ENCODE measurements at places on chromosomes 11 and 22.
A peak's percentile ranks its signal among the peaks of the same experiment; 100 is the strongest.

- no peak for DNase-seq
Measured at GRCh38 chr11:31986201-31986889, 104.5 kb upstream of the RCN1 start.

DNA sequence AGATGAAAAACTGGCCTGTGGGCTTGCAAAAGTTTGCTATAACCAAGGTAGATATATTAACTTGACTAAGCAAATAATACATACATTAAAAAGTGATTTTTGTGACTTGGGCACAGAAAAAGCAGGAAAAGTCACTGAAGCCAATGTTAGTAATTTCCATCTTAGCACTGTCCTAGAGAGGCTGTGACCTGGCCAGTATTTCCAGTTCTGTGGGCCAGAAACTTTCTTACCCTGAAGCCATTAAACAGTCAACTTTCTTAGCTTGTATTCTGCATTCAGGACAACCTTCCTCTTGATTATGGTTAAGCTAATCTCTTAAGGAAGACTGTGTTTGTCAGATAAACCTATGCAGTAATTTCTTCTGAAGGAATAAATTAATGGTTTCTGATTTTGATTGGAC, 22.3 kb upstream of the SLC36A4 start:
- no peak for DNase-seq

DNA sequence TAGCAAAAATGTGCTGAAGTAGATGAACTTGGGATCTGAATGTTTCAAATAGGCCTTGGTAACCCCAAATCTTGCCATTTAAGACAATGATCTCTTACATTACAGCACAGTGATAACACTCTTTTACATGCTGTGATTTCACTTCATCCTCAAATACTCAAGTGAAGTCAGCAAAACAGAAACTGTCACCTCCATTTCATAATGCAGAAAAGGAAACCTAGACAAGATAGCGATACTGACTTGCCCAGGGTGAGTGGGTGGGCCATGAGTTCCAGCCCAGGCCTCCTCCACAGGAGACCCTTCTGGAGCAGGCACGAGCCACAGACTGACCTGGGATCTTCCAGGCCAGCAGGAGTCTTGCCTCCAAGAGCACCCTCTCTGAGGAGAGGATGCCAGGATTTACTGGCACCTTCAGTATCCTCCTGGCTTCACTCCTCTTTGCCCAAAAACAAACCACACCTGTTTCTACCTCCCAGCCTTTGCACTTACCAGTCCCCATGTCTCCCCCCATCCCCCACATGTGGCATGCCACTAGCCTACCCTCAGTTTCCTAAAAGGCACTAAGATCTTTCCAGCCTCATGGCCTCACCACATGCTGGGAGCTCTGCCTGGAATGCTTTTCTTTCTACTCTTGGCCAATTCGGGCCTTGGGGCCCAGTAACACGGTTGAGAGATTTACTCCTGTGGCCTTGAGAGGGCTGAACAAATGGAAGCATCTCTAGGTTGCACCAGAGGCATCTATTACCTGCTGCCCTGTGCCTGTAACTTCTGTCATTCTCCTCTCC, 1.9 kb upstream of the DGAT2 start:
- no peak for DNase-seq

GRCh38 chr11:94755494-94755893, 12.7 kb upstream of the AMOTL1 start:
- no peak for DNase-seq

- DNase-seq = no peak
Measured at GRCh38 chr11:13215149-13215548, 62.4 kb upstream of the BMAL1 start.

GRCh38 chr11:103887001-103887658, 149.3 kb upstream of the DDI1 start:
- no peak for DNase-seq

DNA sequence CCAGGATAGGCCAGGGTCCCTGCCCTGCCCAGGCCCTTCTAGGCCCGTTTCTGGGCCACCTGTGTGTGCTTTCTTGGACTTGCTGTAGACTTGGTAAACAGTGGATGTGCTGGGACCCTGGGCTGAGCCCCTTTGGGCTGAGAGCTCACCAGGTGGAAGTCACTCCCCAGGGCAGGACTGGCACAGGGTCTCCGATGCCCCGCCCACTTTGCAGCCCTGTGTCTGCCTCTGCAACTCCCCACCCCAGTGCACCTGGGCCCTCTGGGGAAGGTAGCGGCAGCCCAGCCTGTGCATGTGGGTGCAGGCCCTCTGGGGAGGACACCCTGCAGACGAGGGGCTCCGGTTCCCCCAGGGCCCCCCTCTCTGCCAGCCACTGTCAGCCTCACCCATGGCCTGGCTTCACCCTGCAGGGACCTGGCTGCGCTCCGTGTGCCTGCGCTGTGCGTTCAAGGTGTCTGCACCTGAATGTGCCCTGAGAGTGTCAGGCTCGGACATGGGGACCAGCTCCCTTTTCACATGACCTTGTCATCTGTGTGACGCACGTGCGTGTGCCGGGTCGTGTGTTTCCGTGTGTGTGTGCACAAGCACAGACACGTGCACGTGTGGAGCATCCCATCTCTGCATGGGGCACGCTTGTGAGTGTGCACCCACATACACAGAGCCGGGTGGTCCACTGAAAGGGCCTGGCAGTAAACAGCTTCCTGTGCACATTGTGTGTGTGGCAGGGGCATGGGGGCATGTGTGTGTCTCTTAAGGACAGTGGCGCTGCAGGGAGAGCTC, 118.5 kb downstream of the KCNQ1OT1 start:
- no peak for DNase-seq

GRCh38 chr11:10715571-10715970, 22.0 kb upstream of the IRAG1 start:
- DNase-seq = no peak

GRCh38 chr22:44187652-44188230, 7.0 kb downstream of the PARVG start:
- DNase-seq = no peak

DNA sequence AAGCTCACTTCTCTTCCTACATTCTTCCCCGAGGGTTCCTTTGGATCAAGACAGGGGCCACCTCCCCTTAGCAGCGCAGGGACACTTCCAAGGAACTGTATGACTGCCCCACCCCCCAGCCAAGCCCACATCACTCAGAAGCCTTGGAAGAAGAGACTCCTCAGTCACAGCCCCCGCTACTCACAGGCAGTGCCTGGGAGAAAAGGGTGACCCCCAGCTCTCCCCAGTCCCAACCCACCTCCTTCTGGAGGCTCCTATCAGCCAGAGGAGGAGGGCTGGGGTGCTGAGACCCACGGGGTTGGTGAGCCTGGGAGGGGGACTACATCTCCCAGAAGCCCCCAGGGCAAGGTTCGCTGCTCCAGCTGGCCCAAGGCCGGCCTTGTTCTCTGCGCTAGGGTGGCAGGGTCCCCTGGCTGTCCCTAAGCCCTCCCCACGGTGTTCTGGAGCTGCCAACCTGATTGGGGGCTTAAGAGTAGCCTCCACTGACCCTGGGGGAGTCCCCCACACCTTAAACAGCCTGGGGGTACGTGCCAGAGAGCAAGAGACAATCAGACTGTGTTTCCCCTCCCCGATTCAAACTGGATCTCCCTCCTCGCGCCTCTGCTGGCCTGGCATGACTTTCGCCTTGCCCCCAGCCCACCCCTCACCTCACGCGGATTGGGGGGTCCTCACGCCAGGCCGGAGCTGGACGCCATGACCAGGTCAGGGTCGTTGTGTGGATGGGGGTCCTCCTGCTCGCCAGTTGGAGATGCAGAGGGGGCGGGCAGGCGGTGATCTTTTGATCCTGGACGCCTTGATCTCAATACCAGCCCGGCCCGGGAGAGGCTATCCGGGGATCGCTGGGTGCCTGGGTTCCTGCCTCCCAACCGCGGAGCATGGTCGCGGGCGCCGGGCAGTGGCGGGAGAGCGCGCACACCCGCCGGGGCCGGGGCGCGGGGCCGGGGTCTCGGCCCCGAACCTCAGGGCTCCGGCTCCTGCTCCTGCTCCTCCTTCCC, 838 bp downstream of the BCL9L start:
- no peak for DNase-seq

- DNase-seq = no peak
Measured at GRCh38 chr11:46855167-46855566, 9.1 kb upstream of the CKAP5 start.

DNA sequence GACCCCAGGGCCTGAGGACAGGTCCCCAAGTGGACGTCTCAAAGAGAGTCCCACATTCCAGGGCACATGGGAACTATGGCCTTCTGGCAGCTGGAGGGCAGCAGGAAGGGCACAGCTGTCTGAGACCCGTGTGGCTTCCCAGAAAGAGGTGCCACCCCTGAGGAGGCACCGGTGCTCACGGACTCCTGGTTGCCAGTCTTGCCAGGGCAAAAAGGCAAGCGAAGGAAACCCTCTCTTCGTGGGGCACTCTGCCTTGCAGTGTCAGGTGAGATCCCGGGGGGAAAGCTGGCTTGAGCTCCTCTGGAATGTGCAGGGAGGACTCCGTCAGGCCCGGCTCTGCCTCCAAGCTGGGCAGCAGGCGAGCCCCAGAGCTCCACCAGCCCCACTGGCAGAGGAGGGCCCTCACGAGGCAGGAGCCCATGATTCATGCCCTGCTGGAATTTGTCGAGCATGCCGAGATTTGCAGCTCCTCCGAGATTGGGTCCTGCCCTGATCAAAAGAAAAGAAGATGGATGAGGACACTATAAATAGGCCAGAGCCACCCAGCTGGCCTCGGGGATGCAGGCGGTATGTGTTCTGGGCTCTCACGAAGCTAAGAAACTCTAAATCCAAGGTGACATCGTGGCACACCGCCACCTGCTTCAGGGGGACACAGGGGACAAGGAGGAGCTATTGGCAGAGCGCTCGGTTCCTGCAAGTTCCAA, 9.9 kb upstream of the CELSR1 start:
- no peak for DNase-seq

DNA sequence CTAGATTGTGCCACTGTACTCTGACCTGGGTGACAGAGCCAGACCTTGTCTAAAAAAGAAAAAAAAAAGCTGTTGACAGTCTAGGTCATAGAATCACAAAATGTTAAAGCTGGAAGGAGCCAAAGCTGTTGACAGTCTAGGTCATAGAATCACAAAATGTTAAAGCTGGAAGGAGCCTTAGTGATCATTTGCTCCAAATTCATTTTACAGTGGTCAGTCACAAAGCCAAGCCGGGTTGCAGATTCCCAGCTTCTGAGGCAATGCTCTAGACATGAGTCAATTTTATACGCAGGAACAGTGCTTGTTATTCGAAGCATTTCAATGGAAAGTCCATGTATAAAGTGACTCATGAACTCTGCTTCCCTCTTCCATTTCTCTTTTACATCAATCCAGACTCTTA, 47.4 kb downstream of the SYT13 start:
- no peak for DNase-seq

DNA sequence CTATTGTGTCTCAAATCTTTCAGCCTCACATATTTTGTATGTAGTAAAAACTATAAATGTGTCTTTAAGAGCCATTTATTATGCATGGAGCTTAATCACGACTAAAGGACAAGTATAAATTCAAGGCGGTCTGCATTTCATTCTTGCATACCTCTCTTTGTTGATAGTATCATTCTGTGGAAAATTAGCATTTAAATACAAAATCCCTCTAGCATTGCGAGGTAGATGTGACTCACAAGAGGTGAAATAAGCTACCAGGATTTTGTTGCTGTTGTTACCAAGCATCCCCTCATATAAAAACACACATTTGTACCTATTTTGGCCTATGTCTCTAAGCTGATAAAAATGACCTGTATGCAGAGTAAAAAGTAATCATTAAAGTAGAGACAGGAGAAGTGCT, 537.4 kb upstream of the LUZP2 start:
- no peak for DNase-seq

- no peak for DNase-seq
Measured at GRCh38 chr11:68142028-68142412, 20.8 kb upstream of the CHKA start.

- no peak for DNase-seq
Measured at GRCh38 chr11:16770016-16770415, 31.6 kb downstream of the C11orf58 start.

GRCh38 chr11:17371614-17372013, 16.8 kb downstream of the KCNJ11 start:
- no peak for DNase-seq

- DNase-seq = no peak
Measured at GRCh38 chr11:120827198-120827597, 196.7 kb upstream of the TBCEL start.

- no peak for DNase-seq
Measured at GRCh38 chr11:77146261-77147035, 18.4 kb downstream of the MYO7A start.

GRCh38 chr11:115887727-115888126, 383.5 kb upstream of the CADM1 start:
- DNase-seq = no peak

GRCh38 chr11:90257158-90257525, 34.3 kb upstream of the CHORDC1 start:
- no peak for DNase-seq

- DNase-seq = no peak
Measured at GRCh38 chr11:103920449-103920848, 116.0 kb upstream of the DDI1 start.

GRCh38 chr11:3807909-3808860, at the start of gene PGAP2:
PGAP2 (plus strand) TSS chr11:3808560; CDS start chr11:3811260, 2,700 bp downstream.
- no peak for DNase-seq

- DNase-seq = peak; percentile 13
Measured at GRCh38 chr11:37505406-37505805, 907.4 kb upstream of the RAG2 start.

- DNase-seq = no peak
Measured at GRCh38 chr22:49352361-49353169, 475.1 kb downstream of the BRD1 start.
